HS-5 (cell line): ENCODE measurements at places on chromosomes 12 and 14.

- DNase-seq, result no peak
Measured at GRCh38 chr12:15230751-15231150, 9.5 kb upstream of the RERG start.

DNA sequence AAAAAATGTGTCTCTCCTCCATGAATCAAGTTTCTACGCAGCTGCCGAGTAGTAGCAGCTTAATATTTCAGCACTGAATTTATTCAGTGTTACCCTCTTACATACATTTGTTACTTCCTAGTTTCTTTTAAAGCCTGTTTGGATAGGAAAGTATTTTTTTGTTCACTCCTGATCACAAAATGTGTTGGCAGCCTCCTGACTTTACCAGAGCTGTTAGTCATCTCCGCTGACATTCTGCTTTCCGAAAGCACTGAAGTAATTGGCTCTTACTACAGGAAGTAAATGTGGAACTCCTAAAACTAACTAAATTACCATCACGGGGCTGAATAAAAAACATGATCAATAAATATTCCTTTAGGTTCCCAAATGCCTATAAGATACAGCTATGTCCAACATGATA lies 225.5 kb downstream of the EPS8 start:
- DNase-seq, result no peak

- DNase-seq, result no peak
Measured at GRCh38 chr14:59359431-59360124, 105.6 kb downstream of the GPR135 start.

DNA sequence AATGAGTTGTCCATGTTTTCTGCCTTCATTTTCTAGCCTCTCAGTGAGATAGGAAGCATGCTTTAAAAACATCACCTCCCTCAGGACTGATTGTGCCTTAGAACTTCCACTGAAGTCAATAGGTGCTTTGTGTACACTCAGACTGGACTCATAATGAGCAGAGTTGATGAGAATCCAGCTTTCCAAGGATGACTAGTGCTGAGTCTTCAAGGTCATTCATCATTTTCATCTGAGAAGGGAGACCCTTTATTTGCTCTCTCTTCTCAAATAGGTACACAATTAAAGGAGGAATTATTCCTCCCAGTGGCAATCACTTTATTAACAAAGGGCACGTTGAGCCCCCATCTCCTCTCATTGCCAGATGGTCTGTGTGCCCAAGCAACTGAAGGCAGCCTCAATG lies 210.9 kb upstream of the PRKD1 start:
- no peak for DNase-seq

DNA sequence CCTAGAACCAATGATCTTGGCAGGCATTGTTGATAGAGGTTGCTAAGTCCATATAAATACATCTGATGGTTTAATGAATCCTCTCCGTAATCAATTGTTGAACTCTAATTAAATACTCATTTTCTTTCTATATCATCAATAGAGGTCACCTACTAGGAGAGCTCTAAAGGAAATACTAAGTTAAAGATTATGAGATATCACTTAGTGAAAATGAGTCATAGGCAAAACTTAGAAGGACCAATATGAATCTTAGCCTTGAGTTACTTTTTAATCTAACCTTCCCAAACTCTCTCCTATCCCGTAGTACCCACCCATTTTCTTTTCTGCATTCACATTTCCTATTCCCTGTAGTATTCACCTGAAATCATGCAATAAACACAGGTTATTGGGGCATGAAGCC lies 50.2 kb downstream of the MBIP start:
- DNase-seq, result no peak

- DNase-seq, result no peak
Measured at GRCh38 chr12:90519285-90519684, 435.7 kb downstream of the CCER1 start.

DNA sequence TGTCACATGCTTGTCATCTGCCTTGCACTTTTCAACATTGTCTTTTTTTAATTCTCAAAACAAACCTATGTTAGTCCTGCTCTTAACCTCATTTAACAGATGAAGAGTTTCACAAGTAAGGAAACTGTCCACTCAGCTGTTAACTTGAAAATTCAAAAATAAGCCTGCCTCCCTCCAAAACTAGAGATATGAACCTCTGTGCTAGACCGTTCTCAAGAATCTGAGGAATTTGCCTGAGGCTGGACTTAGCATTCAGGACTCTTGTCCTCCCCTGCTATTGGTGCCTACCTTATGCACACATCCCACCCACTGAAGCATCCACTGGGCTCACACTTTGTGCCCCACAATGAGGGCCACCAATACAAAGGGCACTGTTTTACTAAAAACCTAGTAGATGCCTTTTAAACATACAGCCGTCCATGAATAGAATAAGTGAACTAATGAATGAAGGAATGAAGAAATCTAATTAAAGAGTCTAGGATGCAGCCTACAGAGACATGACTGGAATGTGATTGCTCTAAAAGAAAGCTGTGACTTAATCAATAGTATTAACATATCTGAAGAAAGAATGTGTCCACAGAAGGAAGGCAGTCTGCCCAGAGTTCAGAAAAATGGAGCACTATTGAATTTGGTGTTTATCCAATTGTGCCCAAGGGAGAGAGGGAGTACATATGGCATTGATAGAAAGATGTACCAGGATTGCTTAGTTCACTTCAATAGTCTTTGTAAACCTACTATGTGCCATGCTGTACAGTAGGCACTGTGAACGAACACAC lies 238.5 kb downstream of the SPTSSA start:
- DNase-seq, result no peak

GRCh38 chr12:114294303-114294685 lies 111.7 kb downstream of the TBX5 start:
- DNase-seq, result no peak

- no peak for DNase-seq
Measured at GRCh38 chr14:54387328-54387727, 9.5 kb upstream of the CDKN3 start.

DNA sequence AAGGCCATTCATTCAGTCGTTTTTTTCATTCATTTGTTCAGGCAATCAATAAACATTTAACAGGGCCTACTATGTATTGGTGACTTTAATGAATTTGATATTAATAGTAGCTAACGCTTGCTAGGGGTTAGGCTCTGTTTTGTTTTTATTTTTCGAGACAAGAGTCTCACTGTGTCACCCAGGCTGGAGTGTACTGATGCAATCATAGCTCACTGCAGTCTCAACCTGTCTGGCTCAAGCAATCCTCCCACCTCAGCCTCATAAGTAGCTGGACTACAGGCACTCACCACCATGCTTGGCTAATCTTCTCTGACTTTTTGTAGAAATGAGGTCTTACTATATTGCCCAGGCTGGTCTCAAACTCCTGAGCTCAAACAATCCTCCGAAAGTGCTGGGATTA lies 25.6 kb upstream of the MED13L start:
- no peak for DNase-seq

- peak; percentile 47 for DNase-seq
Measured at GRCh38 chr12:29521951-29522350, 24.5 kb upstream of the OVCH1 start.

- no peak for DNase-seq
Measured at GRCh38 chr14:35993684-35993960, 167.5 kb downstream of the BRMS1L start.

GRCh38 chr14:89351516-89352404 lies 65.3 kb downstream of the FOXN3 start:
- DNase-seq, result no peak

- DNase-seq, result no peak
Measured at GRCh38 chr14:63713058-63713457, 14.8 kb downstream of the SGPP1 start.
